ENCODE measurements at places on chromosomes 2 and 18.

- DNase-seq = no peak
These were observed 413.7 kb upstream of the RGPD4 start for GRCh38 chr2:107412981-107413380.

- no peak for DNase-seq
These were observed 17.0 kb upstream of the MBD2 start for GRCh38 chr18:54241483-54241882.

GRCh38 chr2:48668992-48669391 lies 51.3 kb downstream of the GTF2A1L start:
- no peak for DNase-seq

DNA sequence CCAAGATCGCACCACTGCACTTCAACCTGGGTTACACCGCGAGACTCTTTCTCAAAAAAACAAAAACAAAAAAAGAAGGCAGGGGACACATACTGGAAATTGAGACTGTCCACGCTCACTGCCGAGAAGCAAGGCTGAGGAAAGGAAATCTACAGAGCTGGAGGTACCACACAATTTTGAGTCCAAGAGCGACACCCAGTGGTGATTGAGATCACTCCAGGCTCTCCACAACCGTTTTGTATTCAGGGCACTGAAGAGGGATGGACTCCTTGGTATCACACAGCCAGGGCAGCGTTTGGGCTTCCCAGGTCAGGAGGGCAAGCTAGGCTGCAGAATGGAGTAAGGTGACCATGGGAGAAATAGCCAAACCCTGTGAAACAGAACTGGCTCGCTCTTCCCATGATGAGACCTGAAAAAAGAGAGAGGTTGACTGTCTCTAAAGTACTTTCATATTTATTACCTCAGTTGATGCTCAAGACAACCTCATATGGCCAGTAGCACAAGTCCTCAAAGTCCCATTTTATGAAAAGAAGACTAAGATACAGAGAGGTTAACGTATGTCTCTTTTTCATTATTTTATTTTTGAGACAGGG lies 74.5 kb upstream of the YPEL5 start:
- DNase-seq = peak; percentile 17

GRCh38 chr2:188459061-188459460 lies 167.4 kb downstream of the GULP1 start:
- DNase-seq = no peak

- DNase-seq = no peak
These were observed 224.0 kb upstream of the SIX2 start for GRCh38 chr2:45233301-45233700.

- no peak for DNase-seq
These were observed 6.7 kb upstream of the ACAA2 start for GRCh38 chr18:49819823-49820671.

DNA sequence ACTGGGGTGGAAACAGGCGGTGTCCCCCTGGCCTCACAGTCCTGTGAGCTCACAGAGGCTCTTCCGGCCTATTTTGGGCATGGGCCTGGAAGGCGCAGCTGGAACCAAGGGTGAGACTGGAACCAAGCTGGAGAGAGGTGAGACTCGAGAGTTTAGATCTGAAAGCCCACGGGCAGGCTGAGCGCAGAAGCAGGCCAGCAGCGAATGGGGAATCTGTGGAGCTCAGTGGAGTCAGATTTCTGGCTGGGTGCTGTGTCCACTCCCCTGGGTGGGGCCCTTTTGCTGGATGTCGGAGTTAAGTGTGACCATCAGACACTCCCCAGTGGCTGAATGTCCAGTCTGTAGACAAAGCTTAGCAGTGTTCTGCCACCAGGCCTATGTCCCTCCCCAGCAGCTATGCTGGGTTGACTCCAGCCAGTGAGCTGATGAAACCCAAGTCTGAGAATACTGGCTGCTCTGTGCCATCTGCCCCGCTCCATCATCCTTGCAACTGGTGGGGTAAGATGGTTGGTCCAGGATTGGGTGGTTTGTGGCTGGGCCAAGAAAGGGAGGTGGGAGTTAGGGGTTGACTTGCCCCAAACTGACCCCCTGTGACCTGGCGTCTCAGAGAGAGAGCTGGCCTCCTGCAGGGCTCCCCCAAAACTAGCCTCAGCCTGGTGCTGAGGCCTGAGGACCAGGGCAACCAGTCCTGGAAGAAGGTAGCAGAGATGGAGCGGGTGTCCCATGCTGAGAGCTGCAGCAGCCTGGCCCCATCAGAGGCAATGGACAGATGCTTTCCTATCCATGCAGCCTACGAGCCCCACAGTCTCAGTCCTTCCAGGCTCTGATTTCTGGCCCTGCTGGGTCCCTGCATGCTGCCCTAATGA lies 34.4 kb downstream of the CYP26B1 start:
- no peak for DNase-seq

- no peak for DNase-seq
These were observed 247.3 kb downstream of the PTGR3 start for GRCh38 chr18:74961596-74961995.

DNA sequence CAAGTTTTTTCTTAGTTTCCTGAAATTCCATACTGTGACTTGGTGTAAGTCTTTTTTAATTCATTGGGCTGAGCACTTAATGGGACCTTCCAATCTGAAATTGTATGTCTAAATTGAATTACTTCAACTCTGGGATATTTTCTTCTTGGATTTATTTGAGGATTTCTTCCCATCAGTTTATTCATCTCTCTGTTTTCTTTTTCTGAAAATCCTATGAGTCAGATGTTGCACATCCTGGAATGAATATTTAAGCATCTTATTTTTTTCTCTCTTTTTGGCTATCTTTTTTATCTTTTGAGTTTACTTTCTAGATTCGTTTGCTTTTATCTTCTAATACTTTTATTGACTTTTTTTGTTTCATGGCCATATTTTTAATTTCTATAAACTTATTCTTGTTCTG lies 55.4 kb upstream of the ACYP2 start:
- no peak for DNase-seq

DNA sequence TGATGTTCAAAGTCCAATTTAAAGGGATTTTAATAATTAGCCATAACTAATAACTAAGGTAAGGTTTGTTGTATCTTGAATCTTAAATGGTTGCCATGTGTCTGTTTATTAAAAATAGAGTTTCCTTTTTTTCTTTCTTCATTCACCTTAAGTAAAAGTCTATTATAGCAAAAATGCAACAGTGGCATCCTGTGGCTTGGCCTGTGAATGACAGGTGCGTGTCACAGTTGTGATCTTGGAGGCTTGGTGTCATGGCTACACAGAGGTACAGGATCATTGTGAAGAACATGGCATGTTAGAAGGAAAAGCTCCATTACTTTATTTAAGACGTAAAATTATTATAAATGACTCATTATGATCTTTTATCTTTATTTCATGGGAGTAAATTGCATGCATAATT lies 246.1 kb downstream of the BCL2 start:
- DNase-seq = no peak

DNA sequence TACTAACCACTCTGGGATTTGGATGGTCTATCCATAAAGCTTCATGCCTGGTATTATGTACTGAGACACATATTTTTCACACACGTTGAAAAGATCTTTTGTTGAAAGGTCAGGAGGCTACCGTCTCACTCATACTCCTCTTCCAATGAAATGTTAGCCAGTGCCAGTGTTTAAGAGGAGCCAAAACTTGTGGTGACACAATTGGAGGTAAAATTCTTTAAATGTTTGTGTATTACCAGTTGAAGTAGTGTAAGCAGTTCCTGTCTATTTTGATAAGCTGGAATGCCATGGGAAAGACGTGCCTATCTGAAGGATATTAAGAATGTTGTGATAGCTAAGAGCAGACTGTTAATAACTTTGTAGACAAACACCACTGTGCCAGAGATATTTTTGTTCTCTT lies 32.1 kb downstream of the MARCHF7 start:
- no peak for DNase-seq

- peak; percentile 50 for DNase-seq
These were observed at the start of gene ENOSF1 for GRCh38 chr18:712401-713134. TSS of gene ENOSF1 (minus strand) at chr18:712630. CDS start at chr18:712587, 43 bp downstream.

DNA sequence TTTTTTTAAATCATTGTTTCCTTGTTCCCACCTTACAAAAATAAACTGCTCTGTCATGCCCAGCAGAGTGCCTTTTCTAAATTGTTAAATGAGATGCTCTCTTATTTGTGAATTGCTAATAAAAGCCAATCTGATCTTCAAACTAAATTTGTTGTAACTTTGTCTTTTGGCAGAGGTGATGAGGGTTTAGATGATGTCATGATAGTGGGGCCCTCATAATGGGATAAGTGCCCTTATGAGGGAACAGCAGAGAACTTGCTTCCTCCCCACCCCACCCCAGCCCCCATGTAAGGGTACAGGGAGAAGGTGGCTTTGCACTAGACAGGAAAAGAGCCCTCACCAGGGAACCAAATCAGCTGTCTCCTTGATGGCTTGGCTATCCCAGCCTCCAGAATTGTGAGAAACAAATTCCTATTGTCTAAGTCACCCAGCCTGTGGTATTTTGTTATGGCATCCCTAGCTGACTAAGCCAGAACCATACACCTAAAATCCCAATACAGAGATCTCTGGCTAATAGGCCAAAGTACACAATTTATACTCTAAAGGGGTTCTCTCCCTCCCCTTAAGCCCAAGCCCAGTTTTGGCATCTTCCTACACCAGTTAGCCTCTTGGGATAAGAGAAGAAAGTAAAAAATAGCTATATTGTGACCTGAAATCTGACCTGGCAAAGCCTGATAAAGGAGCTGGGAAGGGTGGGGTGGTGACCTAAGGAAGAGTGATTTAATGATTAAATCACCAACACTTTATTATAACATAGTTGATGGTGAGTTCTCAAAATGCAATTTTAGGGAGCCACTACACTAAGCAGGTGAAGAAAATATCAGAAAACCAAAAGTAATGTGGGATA lies 40.3 kb upstream of the HNRNPA3 start:
- DNase-seq = no peak

GRCh38 chr2:207041786-207042554 lies 102.7 kb downstream of the CPO start:
- DNase-seq = no peak

DNA sequence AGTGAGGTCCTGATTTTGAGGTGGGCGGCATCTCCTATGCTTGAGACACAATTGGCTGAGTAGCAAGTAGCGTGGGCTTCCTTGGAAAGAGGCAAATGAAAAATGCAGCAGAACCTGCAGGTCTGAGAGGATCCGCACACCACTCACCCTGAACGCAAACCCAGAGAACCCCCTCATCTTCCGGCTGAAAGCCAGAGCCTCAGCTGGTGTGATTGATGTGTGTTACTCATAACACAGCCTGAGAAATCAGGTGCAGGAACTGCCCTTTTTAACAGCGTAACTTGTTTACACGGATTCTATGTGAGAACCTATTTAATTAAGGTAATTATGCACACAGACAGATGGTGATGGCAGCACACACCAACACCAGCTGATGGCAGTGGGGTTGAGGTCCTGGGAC lies 123.4 kb downstream of the MRO start:
- DNase-seq = no peak

DNA sequence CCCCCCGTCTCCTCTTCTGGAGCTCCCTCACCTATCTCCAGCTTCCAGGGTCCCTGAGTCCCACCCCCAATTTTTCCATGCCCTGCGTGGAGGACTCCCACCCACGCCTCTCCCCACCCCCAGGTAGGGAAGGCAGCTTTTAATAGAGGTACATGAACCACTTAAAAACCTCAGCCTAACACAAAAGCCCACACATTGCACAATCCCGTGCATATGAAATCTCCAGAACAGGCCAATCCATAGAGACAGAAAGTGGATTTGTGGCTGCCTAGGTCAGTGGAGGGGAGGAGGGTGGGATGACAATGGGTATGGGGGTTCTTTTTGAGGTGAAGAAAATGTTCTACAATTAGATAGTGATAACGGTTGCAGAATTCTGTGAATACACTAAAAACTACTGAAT lies 145.6 kb downstream of the CABLES1 start:
- no peak for DNase-seq

Measured in stimulated activated CD4-positive, alpha-beta T cell treated with anti-CD3 and anti-CD28 coated beads, Interleukin-15, amount 100 ng/mL, for 1 hour (primary cell).